ENCODE measurements at places on chromosomes 12 and 14. TPM values are rescaled to one million over a fixed set of nuclear protein-coding genes. Genes with fewer than 3 reads are reported as not detected.
A peak's percentile ranks its signal among the peaks of the same experiment; 100 is the strongest.

DNA sequence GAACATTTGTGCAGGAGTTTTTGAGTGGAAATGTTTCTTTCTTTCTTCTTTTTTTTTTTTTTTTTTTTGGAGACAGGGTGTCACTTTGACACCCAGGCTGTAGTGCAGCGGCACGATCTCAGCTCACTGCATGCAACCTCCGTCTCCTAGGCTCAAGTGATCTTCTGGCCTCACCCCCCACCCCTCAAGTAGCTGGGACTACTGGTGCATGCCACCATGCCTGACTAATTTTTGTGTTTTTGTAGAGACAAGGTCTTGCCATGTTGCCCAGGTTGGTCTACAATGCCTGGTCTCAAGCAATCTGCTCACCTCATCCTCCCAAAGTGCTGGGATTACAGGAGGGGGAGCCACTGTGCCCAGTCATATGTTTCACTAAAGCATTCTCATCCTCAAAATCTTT lies 69.2 kb upstream of the BCAT1 start:
- no peak for DNase-seq

DNA sequence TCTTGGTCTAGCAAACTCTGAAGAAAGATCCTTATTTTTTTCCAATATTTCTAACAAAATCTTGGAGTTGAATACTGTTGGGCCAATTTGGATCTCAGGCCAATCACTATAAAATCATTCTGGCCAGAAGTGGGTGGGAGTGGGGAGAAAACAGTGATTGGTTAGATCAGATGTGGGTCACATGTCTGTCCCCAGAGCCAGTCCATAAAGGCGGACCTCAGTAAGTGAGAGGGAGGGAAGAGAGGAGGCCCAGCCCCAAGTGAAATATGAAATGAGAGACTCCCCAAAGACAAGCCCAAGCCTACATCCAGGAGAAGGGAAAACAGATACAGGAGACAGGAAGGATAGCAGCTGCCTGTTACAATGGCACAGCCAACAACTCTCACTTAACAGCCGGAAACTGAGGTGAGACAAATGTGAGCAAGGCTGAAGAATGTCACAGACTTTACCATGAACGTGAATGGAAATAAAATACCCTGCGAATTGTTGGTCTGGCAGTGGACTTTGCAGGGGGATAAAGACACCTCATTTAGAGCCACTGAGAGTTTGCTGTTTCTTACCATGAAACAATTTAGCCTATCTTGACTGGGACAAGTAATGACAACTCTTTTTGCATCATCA lies 144.7 kb downstream of the HMGA2 start:
- no peak for DNase-seq

DNA sequence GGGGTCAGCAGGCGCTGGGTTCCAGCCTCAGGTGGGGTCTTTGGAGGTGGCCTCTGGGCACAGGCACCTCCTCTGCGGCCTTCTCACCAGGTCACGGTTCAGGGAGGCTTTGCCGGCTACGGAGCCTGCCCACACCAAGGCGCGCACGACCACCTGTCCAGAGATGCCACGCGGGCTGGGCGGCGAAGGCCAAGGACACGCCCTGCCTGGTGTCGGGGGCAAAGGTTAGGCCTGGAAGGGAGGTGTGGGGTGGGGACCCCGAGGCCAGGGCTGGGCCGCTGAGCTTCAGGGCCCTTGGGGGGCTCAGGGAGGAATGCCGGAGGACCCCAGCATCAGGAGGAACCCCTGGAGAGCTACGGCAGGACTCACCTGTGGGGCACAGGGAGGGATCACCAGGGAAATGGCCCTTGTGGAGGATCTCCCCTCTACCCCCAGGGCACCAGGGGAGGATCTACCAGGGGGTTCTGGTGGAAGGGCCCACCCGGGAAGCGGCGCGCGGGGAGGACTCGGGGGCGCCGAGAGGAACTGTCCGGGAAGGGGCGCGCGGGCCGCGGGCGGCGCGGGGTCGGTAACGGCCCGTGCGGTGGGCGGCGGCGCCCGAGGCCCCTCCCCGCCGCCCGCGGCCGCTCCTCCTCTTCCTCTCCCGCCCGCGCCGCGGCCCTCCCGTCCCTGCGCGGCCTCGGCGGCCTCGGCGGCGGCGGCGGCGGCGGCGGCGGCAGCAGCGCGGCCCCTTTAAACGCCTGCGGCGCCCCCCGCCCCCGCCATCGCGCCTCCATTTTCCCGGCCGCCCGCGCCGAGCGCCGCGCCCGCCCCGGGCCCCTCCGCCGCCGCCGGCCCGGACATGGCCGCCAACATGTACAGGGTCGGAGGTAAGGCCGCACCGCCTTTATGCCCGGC lies at the start of gene MTA1:
TSS of gene MTA1 (plus strand) at position 633 of the 897 bp plus-strand sequence. CDS start at position 842, 209 bp downstream.
- peak; percentile 69 for DNase-seq

DNA sequence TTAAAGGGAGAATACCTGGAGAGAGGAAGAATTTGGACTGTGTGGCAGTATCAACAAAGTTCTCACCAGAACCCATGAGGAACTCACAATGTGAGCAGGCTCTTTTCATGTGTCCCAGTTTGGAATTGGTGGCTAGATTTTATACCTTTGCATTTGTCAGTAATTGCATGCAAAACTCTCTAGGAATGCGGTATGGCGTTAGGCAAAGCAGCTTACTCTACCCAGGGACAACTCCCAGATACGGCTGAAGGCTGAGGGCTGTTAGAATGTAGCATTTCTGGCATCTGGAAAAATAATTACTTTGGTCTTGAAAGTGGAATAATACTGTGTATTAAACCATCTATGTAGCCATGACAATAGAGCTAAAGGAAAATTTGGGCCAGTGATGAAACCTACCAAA lies 635.5 kb downstream of the SLC16A7 start:
- DNase-seq: no peak

- no peak for DNase-seq
Observed at GRCh38 chr12:65568517-65568916, 255.8 kb upstream of the HMGA2 start.

DNA sequence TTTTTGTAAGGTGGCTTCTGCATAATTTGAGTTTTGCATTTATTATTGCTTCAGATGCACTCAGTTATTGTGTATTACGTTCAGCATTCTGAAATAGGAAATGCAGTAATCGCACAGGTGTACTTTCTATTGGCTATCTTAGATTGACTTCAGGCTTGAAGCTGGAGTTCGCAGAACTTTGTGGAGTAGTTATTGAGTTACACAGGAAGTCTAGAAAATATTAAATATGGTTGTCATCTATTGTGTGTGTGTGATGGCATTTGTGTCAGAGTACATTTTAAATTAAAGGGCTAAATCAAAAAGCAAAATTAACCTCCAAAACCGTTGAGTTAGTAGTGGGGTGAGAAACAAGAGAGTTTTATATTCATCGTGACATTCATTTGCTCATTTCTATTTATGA lies 2.7 kb downstream of the ARID2 start:
- no peak for DNase-seq

- DNase-seq: no peak
Observed at GRCh38 chr14:34501004-34501580, 38.4 kb downstream of the EAPP start.

DNA sequence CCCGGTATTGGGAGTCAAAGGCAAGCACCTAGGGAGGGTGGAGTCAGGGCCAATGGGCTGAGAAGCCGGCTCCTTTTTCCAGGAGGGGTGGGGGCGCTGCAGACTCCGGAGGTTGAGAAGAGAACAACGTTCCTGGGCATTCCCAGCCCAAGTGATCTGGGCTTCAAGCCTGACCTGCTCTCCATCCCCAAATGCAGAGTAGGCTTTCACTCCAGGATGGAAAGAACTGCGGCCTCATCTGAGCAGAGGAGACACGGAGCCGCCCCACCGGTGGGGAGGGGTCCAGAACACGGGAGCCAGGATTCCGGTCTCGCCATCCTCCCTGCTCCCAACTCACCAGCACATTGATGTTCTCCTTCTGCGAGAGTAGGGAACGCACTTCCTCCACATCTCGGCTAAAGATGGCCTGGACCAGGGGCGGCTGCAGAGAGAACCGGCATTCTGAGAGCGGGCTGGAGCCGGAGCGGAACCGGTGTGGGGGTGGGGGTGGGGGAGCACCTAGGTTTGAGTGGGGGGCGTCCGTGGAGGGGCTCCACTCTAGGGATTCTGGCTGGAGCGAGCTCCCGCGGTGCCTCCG lies 605 bp downstream of the ANKRD52 start:
- no peak for DNase-seq

GRCh38 chr12:91538418-91538817 lies 355.8 kb upstream of the DCN start:
- DNase-seq: no peak

DNA sequence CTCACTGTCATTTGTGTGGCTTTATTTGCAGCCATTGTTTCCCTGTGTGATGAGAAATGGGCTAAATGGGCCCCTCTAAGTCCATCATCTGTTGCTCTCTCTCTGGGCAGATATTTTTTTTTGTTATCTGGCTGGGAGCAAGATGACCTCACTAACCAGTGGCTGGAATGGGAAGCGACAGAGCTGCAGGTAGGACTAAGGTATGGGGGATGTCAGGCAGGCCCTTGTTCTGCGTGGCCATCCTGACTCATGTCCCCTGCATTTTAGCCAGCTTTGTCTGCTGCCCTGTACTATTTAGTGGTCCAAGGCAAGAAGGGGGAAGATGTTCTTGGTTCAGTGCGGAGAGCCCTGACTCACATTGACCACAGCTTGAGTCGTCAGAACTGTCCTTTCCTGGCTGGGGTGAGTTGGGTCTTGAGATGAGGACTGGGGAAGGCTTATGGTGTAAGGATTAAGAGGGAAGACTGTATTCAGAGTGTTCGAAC lies 1.3 kb downstream of the MARS1 start:
- no peak for DNase-seq

- DNase-seq: no peak
Observed at GRCh38 chr14:31197671-31198070, 9.9 kb downstream of the HECTD1 start.

GRCh38 chr12:11891754-11892386 lies 178.9 kb upstream of the BCL2L14 start:
- no peak for DNase-seq

GRCh38 chr12:89950421-89950820 lies 241.8 kb upstream of the ATP2B1 start:
- DNase-seq: no peak

GRCh38 chr12:32334371-32334777 lies 65.0 kb upstream of the FGD4 start:
- DNase-seq: no peak

DNA sequence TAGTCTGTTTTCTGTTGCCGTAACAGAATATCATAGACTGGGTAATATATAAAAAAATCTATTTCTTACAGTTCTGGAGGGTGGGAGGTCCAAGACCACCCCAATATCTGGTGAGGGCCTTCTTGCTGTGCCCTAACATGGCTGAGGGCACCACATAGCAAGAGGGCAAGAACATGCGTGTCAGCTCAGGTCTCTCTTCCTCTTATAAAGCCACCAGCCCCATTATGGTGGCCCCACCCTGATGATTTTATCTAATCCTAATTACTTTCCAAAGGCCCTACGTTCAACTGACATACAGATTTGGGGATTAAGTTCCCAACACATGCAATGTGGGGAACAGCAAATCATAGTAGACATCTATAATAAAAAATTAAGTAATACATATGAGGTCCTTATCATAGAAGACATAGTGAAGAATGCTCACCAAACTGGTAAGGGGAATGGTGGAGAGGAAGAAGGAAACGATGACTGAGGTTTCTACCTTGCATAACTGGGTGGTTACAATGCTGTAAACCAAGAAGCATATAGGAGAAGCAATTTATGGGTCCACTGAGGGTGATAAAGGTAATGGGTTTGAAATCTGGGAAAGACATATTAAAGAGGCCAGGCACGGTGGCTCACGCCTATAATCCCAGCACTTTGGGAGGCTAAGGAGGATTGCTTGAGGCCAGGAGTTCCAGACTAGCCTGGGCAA lies 27.0 kb downstream of the BTBD7 start:
- no peak for DNase-seq

DNA sequence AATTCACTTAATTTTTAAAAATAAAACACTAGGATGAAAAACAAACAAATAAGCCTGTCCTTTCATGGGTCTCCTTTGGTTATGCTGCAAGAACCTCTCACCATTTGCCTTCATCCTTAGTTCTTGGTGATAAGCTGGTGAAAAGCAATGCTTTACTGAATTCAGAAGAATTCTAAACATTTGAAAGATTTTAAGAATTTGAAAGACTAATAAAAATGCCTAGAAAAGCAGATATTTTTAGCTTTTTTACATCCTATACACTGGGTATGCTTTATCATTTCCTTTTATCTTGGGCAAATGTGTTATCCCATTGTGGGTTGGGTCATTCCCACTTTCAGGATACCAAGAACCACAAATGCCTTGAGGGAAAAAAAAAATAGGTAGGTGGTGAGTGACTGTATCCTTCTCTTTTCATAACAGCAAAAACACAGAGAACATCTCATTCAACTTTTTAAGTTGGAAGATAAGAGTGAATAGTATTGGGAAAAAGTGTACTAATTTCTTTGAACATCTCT lies 197.1 kb upstream of the ABCD2 start:
- DNase-seq: no peak

DNA sequence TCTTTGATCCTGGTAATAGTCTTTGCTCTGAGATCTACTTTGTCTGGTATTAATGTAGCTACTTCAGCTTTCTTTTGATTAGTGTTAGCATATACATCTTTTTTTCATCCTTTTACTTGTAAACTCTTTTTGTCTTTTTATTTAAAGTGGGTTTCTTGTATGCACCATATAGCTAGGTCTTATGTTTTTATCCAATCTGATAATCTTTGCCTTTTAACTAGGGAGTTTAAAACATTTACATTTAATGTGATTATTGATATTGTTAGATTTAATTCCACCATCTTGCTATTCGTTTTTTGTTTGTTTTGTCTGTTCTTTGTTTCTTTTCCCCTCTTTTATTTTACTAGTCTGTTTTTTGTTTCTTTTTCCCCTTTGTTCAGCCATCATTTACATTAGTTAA lies 6.0 kb downstream of the CGRRF1 start:
- no peak for DNase-seq

DNA sequence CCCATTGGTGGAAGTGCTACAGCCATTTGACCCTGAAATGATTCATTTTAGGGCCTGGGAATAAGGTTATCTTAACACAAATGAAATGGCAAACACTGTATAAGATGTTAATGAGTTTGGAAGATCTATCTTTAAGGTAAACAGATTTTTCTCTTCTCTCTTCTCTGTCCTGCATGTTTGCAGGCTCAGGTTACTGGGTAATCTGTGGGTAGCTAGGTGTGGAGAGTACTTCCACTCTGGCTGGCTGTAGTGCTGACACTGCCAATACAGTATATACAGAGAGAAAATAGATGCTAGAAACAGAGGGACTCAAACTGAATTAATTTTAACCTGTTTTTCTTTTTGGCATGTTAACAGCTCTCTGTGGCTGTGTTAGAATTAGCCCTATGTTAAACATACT lies 84.6 kb downstream of the SLC38A6 start:
- no peak for DNase-seq

- DNase-seq: no peak
Observed at GRCh38 chr12:123097561-123098084, 53.3 kb downstream of the PITPNM2 start.

- DNase-seq: no peak
Observed at GRCh38 chr14:51962711-51963110, 26.6 kb upstream of the RTRAF start.

- no peak for DNase-seq
Observed at GRCh38 chr14:99589651-99590530, 14.1 kb downstream of the CCDC85C start.

Gene INSM2
- total RNA-seq: 0.98 TPM

Gene FOXN4
- total RNA-seq: not detected

Gene CLEC2B
- 35.6 TPM for total RNA-seq

Gene IL23A
- total RNA-seq: not detected

Gene WIF1
- 27.3 TPM for total RNA-seq

Gene ISM2
- 3.9 TPM for total RNA-seq

Gene COPZ1
- 47.6 TPM for total RNA-seq

Gene C12orf56
- 7.4 TPM for total RNA-seq

Gene CAMKK2
- total RNA-seq: 32.7 TPM

Gene REM2
- total RNA-seq: 3.9 TPM

Gene TMEM121
- total RNA-seq: 9.3 TPM

Gene B4GALNT1
- total RNA-seq: 7.6 TPM
